ENCODE measurements at places on chromosomes 11 and 22. TPM values are rescaled to one million over a fixed set of nuclear protein-coding genes. Genes with fewer than 3 reads are reported as not detected.

DNA sequence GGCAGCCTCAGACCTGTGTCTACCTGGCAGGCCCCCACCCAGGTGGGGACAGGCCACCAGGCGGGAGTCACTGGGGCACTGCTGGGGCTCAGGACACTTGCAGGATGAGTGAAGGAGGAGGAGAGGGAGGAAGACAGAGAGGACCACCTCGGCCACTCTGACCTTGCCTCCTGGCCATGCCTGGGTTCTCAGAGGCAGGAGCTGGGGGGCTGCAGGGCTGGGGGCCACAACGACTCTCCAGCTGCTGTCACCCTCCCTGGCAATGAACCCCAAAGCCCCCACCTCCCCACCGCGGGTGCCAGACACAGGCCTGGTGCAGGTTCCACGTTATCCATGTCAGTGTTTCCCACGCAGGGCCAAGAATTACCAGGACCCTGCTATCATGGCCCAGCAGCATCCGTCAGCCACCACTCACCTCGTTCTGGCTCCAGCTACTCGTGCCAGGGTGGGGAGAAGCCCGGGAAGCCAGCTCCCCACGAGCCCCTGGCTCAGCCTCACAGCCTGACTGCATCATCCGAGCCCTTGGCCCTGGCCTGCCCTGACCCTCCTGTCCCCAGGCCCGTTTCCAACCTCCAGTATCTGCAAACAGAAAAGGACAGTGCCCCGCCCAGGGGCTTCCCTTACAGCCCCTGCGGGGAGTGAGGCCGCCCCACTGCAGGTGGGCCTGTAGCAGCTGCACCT, 62.4 kb downstream of the BRD1 start:
- no peak for DNase-seq

DNA sequence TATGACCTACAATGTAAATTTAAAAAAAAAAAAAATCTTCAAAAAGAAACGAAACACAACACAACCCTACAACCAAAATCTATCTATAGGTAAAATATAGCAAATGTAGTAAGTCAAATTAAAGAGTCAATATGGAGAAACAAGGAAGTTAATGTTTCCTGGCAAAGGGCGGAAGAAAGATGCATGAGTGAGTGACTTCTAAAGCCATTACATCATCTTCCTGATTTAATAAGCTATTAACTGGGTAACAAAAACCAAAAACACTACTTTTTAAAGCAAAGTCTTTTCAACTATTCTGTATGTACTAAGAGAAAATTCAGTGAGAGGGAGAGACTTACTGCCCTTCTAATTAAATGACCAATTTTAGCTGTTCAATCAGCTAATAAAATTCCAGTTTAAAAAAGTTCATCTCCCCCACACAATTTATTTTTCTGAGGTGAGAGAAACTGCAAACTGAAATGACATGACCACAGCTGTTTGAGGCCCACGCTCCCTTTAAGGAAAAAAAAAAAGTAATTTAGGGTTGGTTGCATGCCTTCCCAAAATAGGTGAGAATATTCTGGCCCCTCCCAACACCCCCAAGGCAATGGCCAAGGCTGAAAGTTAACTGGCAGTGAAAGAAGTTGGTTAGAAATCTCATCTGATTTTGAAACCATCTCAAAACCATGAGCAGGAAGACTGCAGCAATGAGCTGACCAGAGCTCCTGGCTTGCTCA, 5.9 kb downstream of the SF1 start:
- DNase-seq: no peak

GRCh38 chr22:35912658-35913057, 116.0 kb downstream of the RBFOX2 start:
- no peak for DNase-seq

GRCh38 chr22:48089601-48090331, 1327.3 kb downstream of the TBC1D22A start:
- DNase-seq: no peak

GRCh38 chr11:10902301-10903063, 44.6 kb upstream of the ZBED5 start:
- DNase-seq: no peak

DNA sequence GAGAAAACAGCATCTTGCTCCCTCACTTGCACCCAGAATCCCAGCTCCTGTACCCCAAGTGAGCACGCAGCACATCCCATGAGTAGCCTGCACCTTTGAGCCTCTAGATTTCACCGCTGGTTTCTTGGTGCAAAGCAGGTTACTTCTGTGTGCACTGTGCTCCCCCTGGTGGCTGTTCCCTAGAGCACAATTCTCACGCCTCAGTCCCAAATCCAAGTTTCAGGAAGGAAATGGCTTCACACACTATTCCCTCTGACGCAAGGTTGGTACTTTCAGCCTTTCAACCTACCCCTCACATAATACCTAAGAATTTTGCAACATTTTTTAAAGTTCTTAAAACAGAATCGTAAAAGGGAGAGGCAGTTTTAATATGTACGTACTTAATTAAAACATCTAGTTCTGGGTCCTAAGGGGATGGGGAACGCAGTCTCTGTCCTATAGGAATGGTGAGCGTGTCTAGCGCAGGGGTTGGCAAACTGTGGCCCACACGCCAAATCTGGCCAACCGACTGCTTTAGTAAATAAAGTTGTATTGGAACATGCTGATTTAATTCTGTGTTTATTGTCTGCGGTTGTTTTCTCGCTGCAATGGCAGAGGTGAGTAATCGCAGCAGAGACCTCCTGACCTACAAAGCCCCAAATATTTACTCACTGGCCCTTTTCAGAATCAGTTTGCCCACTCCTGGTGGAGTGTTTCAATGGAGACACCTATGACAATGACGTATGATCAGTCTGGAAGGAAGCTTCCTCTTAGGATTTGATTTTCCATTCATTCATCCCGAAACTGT, 27.5 kb downstream of the DHCR7 start:
- peak; percentile 57 for DNase-seq

DNA sequence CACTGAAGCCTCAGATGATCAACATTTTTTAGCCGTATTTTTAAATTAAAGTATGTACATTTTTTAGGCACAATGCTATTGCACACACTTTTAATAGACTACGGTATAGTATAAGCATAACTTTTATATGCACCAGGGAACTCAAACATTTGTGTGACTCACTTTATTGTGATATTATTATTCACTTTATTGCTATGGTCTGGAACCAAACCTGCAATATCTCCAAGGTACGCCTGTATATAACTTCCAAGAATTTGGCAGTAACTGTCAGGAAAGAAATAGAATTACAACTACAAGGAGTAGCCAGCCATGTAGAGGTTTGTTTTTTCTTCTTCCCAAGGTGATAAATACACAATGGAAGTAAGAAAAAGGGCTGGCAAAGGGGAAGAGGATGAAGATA, 62.3 kb downstream of the PRR5L start:
- DNase-seq: no peak

DNA sequence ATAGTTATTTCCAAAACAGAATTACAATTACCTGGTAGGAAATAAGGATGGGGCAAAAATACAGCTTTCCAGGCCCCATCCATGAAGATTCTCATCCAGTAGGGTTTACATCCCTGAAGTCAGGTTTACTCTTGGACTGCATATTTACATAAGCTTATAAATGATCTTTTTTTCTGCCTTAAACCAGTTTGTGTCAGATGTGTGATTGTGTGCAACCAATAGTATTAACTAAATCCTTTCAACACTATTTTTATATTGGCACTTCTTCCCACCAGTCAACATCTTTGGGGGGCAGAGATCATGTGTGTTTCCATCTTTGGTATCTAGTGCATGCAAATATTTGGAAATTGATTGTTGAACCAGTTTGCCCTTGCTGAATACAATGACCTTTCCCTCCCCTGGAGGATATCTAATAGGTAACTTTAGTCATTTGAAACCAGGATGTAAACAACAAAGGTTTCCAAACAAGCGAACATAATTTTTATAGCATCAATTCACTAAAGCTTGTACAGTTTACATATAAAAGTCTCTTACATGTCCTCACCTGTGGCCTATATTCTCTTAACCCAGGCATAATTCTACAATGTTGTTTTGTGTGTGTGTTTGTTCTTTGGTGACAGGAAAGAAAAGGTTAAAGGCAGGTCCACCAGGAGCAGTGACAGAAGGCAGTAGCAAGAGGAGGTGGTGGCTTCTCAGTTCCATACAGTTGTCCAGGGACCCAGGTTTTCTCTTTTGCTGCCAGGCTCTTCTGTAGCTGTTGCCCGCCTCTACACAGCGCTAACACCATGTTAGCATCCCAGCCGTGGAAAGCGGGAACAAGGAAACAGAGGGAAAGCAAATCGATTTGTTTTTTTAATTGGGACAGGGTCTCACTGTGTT, 1.7 kb upstream of the ME3 start:
- no peak for DNase-seq

DNA sequence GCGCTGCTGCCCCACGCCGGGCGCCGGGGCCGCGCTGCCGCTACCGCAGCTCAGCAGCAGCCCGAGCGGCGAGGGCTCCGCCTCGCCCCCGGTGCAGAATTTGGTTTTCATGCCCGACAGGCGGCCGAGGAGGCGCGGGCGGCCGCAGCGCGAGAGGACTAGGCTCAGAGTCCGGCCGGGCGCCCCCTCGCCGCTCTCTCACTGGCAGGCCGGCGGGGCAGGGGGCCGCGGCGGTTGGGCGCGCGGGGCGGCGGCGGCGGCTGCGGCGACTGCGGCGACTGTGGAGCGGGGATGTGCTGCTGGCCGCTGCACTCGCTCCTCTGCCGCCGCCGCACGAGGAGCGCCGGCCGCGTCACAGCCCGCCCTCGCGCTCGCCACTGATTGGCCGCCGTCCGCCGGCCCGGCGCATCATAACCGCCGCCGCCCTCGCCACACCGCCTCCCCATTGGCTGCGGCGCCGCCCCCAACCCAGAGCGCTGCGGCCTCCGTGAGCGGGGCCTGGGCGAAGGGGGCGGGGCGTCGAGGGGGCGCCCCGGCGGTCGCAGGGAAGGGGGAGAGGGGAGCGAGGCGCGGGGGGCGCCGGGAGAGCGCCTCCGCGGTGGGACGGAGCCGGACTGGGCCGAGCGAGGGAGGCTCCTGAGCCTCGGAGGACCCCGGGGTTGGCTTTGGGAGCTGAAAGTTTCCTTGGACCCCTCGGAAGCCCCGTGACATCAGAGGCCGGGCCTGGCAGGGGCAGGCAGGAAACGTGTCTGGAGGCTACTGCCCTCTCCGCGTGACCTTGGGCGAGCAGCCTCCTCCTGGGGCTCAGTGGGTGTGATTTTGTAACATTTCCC, at the start of gene CHKA:
TSS of gene CHKA (minus strand) at position 322 of the 833 bp plus-strand sequence. CDS start at position 111, 211 bp downstream.
- peak; percentile 85 for DNase-seq

DNA sequence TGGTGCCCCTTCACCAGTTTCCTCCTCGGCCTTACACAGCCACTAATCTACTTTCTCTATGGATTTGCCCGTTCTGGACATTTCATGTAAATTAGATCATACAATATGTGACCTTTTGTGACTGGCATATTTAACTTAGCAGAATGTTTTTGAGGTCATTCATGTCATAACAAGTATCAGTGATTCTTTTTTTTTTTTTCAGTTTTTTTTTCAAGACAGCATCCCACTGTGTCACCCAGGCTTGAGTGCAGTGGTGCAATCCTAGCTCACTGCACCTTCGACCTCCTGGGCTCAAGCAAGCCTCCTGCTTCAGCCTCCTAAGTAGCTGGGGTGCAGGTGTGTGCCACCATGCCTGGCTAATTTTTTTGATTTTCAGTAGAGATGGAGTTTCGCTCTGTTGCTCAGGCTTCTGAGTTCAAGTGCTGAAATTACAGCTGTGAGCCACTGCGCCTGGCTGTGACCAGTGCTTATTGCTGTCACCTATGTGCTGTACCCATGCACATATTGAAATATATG, 22.7 kb downstream of the KIAA1671 start:
- DNase-seq: no peak

- DNase-seq: no peak
Measured at GRCh38 chr11:132655187-132655855, 877.0 kb downstream of the OPCML start.

- DNase-seq: peak; percentile 86
Measured at GRCh38 chr11:114036147-114036811, 23.2 kb upstream of the ZBTB16 start.

- DNase-seq: no peak
Measured at GRCh38 chr11:33391893-33392251, 134.7 kb downstream of the HIPK3 start.

DNA sequence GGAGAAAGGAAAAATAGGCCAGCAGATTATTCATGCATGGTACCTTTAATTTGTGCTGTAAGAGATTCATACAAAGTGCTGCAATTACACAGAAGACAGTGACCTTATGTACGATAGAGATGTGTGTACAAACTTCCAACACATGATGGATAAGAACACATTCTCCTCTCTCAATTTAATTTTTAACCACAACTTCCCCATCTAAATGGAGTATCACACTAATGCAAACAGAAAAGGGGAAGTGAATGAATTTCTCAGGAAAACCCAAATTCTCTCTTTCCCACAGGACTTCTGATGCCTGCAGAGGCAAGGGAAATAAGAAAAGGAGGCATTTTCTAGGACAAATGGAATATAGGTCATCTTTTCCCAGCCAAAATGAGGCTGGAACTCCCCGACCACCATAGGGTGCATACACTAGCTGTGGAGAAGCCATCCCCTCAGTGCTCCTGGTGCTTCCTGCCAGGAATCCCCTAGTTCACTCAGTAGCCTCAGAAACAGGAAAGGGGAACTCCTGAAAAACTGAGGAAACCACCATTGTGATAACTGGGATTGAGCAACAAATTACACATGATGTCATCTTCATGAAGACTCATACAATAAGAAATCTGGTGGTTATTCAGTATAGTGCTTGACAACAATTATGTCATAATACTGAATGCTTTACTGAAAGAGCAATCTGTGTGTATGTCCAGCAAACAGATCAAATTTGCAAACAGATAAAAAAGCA, 22.4 kb downstream of the MMP10 start:
- no peak for DNase-seq

- DNase-seq: no peak
Measured at GRCh38 chr11:103055221-103055890, 36.6 kb downstream of the DCUN1D5 start.

DNA sequence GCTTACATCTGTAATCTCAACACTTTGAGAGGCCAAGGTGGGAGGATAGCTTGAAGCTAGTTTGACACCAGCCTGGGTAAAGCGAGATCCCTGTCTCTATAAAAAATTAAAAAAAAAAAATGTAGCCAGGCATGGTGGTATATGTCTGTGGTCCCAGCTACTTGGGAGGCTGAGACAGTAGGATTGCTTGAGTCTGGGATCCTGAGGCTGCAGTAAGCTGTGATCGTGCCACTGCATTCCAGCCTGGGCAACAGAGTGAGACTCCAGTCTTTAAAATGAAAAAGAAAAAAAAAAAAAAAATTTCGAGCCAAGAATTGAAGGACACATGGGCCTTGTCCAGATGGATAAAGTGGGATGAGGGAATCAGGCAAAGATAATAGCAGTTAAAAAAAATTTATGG, 62.5 kb downstream of the MTMR3 start:
- DNase-seq: no peak

GRCh38 chr22:19663286-19663815, 51.0 kb upstream of the SEPTIN5 start:
- no peak for DNase-seq

- DNase-seq: no peak
Measured at GRCh38 chr11:12007230-12007593, 1.2 kb downstream of the DKK3 start.

- DNase-seq: no peak
Measured at GRCh38 chr11:76246271-76246933, 40.1 kb upstream of the WNT11 start.

- no peak for DNase-seq
Measured at GRCh38 chr11:75779960-75780359, 11.4 kb downstream of the DGAT2 start.

GRCh38 chr22:16965083-16965482, 42.9 kb downstream of the GAB4 start:
- DNase-seq: no peak

Gene SLC36A4
- total RNA-seq: 34.4 TPM

Gene OR8B8
- total RNA-seq: not detected

Gene APOL3
- total RNA-seq: not detected

Gene BRSK2
- 72.5 TPM for total RNA-seq

Gene ZP1
- not detected for total RNA-seq

Gene TBX10
- not detected for total RNA-seq

Gene UPK3A
- total RNA-seq: not detected

Gene OR51E2
- not detected for total RNA-seq

Gene MS4A6A
- total RNA-seq: not detected

Gene CFAP68
- 22.8 TPM for total RNA-seq

Data from neural crest cell (in vitro differentiated cells).